ENCODE measurements at places on chromosomes 4 and X. TPM values are rescaled to one million over a fixed set of nuclear protein-coding genes. Genes with fewer than 3 reads are reported as not detected.

MRFAP1L1 gene
- 48.8 TPM for total RNA-seq

AREG gene
- 7.8 TPM for total RNA-seq

TSPAN5 gene
- 5.7 TPM for total RNA-seq

BMPR1B gene
- total RNA-seq, result 6.0 TPM

CORIN gene
- total RNA-seq, result 3.9 TPM

GPAT3 gene
- total RNA-seq, result 5.9 TPM

ZNF674 gene
- total RNA-seq, result 5.6 TPM

USP17L19 gene
- not detected for total RNA-seq

SSX1 gene
- not detected for total RNA-seq
